Foreskin fibroblast (primary cell): ENCODE measurements at places on chromosomes 1 and 21.

DNA sequence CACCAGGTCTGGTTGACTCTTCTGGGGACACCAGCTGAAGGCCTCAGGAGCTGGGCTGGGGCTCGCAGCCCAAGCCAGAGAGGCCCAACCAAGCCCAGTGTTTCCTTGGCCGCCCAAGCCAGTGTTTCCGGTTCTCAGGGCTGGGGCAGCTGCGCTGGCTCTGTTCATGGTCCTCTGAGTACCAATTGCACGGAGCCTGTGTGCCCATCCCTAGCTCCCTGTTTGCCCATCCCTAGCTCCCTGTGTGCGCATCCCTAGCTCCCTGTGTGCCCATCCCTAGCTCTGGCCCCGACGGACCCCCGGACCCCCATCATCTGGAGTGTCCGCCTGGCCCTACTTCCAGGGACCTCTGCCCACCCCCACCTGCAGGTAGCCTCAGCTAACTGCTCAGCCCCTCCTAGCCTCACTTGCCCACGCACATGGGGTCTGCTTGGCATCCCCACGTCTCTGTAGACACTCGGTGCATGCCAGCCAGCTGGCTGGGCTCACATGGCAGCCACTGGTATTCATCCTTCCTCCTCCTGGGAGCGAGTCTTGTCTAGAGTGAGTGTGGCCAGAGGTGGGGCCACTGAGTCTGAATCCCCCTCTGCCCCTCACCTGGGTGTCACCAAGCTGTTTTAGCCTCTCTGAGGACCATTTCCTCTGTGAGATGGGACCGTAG is 64.0 kb downstream of the WNT9A start:
- DNase-seq, result no peak

DNA sequence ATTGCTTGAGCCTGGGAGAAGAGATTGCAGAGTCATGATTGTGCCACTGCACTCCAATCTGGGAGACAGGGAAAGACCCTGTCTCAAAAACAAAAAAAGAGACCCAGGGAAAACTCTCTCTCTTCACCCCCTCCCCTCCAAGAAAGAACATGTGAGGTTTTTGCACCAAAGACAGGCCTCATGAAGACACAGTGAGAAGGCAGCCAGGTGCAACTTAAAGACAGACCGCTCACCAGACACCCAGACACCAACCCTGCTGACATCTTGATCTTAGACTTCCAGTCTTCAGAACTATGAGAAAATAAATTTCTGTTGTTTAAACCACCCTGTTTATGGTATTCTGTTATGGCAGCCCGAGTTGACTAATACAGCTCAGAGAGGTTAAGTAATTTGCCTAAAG is 13.3 kb upstream of the LRRC8D start:
- no peak for DNase-seq

GRCh38 chr1:157941939-157942338 is 51.5 kb upstream of the KIRREL1 start:
- DNase-seq, result no peak

GRCh38 chr1:44947063-44947773 is 39.2 kb downstream of the EIF2B3 start:
- DNase-seq, result peak; percentile 77

- DNase-seq, result no peak
These were observed at the start of gene COL11A1 for GRCh38 chr1:103108376-103109150. Gene COL11A1 (minus strand): TSS chr1:103108522. CDS start chr1:103108178, 344 bp downstream.

DNA sequence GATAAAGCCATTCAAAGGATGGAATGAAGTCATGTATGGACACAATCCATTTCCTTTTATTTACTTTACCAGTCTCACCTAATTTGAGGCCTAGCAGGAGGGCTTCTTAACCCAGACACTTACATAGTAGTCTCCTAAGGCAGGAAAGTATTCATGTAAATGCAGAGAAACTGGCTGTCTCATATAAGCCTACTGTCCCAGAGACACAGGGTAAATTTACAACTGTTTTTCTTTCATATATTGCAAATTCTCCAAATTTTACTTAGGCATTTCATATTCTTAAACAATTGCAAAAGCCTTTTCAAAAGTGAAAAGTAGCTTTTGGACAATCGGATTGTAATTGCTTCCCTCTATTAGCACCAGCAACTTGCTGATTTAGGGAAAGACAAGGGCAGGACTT is 29.9 kb downstream of the SPAG17 start:
- DNase-seq, result no peak

DNA sequence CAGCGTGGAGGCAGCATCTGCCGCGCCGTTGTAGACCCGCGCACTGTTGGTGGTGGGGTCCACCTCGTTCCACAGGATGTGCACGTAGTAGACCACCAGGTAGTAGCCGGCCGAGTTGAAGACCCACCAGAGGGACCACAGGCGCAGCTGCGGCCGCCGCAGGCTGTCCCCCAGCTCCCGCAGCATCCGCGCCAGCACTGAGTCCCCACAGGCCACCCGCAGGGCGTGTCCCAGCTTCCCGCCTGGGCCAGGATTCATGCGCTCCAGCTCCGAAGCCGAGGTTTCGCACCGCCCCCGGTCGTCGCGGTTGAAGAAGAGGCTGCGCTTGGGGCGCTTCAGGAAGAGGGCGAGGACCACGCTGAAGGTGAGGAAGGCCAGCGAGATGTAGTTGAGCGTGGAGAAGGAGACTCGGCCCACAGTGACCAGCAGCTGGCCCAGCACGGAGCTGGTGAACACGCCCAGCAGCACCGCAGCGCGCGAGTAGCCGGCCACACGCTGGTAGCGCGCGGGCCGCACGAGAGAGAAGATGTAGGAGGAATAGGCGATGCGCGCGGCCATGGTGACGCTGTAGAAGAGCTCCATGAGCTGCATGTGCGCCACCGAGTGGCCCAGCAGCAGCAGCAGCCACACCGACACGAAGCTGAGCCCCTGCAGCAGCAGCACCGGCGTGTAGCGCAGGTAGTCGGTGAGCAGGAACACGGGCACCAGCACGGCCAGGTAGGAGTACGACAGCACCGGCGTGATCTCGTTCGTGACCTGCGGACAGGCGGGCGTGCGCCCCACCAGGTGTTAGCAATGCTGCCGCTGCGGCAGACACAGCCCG is 10.6 kb downstream of the SLC19A1 start:
- DNase-seq, result no peak

- DNase-seq, result peak; percentile 78
These were observed 397.2 kb downstream of the DUSP10 start for GRCh38 chr1:221344693-221345092.

GRCh38 chr21:42527489-42528158 is 14.0 kb downstream of the SLC37A1 start:
- no peak for DNase-seq

DNA sequence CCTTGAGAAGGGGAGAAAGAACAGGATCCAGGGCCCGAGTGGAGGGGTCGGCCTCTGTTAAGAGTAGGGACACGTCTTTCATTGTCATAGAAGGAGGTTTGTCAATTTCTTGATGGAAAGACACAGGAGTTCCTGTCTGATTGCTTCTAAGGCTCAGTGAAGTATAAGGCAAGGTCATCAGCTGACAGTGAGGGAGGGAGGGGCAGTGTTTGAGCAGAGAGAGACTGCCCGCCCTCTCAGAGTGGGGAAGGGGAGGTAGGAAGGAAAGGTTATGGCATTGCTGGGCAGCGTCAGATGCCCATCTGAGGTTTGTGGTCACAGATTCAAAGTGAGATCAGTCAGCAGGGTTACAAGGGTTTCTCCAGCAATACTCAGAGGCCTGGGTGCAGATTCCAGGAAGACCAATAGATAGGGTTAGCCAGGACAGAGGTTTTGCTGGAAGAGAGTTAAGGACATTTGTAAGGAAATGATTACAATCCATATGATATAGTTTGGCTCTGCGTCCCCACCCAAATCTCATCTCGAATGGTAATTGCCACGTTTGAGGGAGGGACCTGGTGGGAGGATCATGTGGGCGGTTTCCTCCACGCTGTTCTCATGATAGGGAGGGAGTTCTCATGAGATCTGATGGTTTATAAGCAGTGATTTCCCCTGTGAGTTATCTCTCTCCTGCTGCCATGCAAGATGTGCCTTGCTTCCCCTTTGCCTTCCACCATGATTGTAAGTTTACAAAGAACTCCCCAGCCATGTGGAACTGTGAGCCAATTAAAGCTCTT is 127.2 kb upstream of the GJB5 start:
- DNase-seq, result no peak

DNA sequence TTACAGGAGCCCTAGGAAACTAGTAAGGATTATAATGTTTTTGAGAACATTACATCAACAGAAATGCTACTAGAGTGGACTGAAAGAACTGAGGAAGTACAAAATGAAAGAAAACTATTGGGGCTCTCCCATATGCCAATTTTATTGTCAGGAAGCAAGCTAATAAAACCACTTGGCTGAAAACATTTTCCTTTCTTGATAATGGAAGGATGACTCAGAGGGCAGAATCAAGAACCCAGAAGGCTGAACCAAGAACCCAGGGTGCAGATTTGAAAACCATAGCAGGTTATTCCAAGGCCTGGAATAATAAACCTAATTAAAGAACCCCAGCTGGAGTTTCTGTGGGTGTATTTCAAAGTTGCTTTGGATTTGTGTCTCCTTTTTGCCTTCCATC is 70.7 kb downstream of the RPE65 start:
- peak; percentile 60 for DNase-seq

- no peak for DNase-seq
These were observed 539.4 kb downstream of the KIF26B start for GRCh38 chr1:245693941-245694752.

DNA sequence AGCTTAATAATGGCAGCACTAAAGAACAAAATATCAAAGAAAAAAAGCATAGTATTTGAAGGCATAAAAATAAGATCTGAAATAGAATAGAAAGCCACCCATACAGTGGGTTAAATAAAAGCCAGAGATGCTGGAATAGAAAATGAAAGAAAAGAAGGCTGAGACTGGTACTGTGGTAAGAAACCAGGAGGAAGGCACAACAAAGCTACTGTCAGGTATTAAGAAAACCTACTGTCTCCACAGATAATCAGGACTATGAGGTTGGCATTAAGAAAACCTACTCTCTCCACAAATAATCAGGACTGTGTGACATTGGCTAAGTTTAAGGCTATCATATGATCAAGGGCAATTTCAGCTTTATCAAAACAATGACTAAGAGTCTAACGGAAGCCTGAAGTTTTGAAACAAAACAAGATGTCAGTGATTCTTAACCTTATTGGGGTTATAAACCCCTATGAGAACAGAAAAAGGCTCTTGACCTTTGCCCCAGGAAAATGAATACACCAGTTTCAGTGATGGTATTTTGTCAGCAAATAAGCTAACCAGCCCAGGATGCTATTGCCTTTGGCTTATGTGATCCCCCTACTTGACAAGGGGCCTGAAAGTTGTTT is 24.4 kb downstream of the MCOLN2 start:
- DNase-seq, result peak; percentile 72

GRCh38 chr21:37553078-37553481 is 186.5 kb downstream of the DYRK1A start:
- no peak for DNase-seq

DNA sequence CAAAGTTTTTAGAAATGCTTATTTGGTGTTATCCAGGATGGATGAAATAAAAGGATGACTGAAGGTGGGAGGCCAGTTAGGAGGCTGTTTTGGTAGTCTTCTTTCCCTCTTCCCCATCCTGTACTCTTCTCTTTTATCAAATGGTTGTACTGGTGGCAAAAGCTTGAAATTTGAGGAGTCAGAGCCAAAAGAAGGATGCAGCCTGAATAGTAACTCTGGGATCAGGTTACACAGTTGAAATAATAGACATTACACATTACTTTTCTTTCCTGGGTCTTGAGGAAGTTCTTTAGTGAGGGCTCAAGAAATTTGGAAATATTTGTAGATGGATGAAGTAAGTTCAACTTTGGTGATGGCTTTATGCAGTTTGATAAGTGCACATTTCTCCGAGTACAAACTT is 108.6 kb downstream of the GPR52 start:
- peak; percentile 40 for DNase-seq

GRCh38 chr1:19274636-19275035 is 13.9 kb downstream of the AKR7A3 start:
- DNase-seq, result no peak

GRCh38 chr1:157966031-157966537 is 27.4 kb upstream of the KIRREL1 start:
- DNase-seq, result peak; percentile 90

DNA sequence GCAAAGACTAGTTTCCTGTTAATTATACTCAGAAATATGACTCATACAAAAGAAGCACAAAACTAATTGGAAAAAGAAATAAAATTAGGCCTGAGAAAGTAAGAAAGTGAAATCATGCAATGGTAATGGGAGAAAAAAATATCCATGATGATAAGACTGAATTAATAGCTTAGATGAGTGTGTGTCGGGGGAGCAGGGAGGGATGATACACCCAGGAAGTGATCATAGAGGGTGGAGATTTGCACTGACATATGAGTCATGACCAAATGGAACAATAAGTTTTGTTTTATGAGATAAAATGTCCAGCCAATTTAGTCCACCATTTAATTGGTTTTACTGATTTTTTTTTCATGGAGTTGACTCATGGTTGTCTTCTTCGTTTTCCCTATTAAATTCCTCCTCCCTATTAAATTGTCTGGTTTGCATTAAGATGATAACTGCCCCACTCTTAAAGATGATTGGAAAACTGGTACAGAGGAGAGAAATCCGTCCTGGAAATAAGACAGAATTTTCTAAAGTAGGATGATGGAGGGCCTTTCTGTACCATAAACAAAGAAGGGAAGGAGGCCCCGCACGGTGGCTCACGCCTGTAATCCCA is 111.7 kb upstream of the KCNJ6 start:
- DNase-seq, result peak; percentile 45

DNA sequence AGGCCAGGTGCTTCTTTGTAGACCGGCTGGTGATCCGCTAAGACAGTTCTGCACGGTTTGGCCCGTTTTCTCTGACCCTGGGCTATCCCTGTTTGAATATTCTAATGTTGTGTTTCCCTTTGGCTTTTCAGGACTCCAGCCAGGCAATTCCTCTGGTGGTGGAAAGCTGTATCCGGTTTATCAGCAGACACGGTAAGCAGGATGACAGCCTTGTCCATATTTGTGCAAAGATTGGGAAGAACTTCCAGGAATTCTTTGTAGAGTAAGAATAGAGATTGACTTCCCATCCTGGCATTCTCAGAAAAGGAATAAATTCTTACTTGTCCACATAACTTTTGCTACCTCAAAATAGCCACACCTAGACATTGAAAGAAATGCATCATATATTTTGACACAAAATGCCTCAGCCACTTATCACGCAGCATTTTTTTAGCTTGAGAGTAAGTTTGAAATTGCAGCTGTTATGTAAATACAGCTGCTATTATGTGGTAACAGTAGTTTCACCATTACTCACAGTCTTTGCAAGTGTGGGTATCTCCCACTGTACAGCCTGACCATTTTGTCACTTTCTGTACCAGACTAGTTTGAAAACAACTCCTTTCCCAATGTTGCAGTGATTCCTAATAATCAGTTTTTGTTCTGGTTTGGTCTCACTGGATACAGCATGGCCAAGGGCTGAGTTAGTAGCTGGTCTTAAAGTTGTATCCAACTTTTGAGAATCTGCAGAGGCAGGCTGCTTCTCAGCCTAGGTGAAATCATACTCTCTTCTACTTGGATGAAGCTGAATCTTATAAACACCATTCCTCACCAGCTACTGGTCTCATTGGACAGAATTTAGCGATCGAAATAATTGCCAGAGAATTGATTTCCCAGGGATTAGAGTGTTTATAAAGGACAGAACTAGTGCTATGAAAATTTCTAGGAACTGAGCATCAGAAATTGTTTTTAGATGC is 40.0 kb upstream of the IKBKE start:
- DNase-seq, result peak; percentile 46
